ENCODE measurements at places on chromosomes 2 and 18.

DNA sequence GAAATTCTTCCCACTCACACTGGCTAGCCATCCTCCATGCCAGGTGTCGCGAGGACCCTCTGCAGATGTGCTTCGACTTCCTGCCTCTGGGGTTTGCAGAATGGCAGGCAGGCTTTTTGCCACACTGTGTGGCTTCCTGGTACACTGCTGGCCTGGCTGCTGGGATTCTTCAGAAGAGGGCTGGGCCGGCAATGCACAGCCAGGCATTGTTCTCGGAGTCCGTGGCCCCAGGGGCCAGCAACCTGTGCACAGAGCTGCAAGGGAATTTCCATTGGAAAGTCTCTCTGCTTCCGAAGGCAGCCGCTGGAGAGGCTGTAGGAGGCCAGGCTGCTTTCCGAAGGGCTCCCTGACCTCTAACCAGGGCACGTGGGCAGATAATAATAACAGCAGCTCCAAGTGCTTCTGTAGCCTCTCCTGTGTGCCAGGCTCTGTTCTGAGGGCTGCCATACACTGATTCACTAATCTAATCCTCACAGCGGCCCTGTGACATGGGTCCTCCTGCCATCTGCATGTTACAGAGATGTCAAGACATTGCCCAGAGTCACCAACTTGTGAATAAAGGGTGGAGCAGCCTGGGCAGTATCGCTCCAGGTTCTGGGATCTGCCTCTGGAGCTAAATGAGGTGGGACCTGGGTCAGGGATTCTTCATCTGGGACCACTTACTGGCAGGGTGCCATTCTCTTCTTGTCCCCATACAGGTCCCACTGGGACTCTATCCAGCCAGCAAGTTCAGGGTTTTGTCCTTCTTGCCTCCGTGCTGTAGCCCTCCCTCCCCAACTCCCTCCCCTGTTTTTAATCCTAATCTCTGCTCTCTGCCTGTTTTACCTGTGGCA lies 5.0 kb downstream of the LDLRAD4 start:
- no peak for DNase-seq

- no peak for DNase-seq
Measured at GRCh38 chr2:201149064-201149820, 33.3 kb downstream of the CFLAR start.

GRCh38 chr2:201608021-201608420 lies 35.3 kb downstream of the TMEM237 start:
- DNase-seq = no peak

GRCh38 chr18:76306685-76307292 lies 188.3 kb downstream of the ZNF516 start:
- no peak for DNase-seq
